ENCODE measurements at places on chromosomes 5 and 9. TPM values are rescaled to one million over a fixed set of nuclear protein-coding genes. Genes with fewer than 3 reads are reported as not detected.

Gene SURF6
- 13.5 TPM for total RNA-seq

Gene TRIP13
- 86.3 TPM for total RNA-seq

Gene TAF11L5
- total RNA-seq, result not detected

Gene CCL27
- not detected for total RNA-seq

Data from uterine smooth muscle cell (primary cell).